ENCODE measurements at places on chromosomes 11 and 22.
A peak's percentile ranks its signal among the peaks of the same experiment; 100 is the strongest.

- DNase-seq: no peak
Observed at GRCh38 chr11:120196826-120197225, 14.0 kb upstream of the OAF start.

GRCh38 chr11:76257074-76257719 lies 50.9 kb upstream of the WNT11 start:
- no peak for DNase-seq

DNA sequence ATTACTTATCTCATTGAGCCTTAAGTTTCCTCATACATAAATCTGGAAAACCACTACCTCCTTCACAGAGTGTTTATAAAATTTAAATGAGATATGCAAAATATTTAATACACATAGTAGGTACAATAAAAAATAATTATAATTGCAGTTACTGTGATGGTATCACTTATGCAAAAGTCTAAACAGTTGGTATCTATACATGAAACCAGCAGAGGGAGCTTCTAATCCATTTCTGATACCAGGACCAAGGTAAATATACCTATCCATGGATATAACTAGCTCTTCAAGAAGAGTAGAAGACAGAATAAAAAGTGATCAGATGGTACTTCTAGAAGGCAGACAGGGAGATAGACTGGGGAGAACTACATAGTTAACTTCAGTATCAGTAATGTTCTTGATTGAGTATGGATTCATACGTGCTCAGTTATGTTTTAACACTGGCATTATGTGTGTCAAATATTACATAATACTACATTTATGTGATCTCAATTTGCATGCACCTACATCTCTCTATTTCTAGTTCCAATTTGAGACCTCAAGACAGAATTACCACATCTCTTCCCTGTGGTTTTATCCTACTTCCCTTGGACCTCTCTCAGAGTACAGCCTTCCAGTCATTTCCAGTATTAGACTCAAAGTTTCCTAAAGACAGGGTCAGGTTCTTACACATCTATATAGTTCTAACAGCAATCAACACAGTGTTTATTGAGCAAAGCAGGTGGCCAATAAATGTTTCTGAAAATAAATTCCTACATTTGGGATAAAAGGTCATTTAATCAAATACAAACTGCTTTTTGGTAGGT lies 13.7 kb upstream of the TSG101 start:
- DNase-seq: peak; percentile 57

DNA sequence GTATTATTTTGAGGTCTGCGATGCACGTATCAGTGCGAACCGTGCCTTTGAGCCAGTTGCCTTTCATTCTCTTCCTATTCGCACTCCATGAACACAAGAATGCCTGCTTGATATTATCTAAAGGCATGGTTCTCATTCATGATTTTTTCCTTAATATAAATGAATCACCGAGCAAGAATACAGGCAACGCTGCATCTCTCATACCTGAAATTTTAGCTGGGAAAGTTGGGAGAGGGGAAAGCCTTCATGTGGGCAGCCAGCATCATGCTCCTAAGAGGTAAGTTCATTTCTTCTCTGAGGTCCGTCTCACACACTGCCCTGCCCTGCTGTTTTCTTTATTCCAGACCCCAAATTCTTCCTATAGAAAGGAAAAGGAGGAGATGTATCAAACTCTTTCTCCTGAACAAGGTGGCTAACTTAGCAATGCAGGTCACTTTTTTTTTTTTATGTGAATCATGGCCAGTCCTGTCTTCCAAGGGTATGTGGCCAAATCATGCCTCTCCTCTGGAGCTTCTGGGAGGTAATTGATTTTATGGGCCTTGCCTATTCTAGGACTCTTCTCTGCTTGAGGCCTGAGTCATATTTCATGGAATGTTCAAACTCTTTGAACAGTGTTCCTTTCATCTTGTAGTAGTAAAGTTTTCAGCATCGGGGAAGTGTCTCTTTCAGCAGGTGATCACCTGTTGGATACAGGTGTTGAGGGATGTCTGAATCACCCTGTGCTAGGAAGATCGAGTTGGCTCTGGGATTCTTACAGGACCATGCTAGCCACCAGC lies 3.2 kb downstream of the GLB1L2 start:
- no peak for DNase-seq

DNA sequence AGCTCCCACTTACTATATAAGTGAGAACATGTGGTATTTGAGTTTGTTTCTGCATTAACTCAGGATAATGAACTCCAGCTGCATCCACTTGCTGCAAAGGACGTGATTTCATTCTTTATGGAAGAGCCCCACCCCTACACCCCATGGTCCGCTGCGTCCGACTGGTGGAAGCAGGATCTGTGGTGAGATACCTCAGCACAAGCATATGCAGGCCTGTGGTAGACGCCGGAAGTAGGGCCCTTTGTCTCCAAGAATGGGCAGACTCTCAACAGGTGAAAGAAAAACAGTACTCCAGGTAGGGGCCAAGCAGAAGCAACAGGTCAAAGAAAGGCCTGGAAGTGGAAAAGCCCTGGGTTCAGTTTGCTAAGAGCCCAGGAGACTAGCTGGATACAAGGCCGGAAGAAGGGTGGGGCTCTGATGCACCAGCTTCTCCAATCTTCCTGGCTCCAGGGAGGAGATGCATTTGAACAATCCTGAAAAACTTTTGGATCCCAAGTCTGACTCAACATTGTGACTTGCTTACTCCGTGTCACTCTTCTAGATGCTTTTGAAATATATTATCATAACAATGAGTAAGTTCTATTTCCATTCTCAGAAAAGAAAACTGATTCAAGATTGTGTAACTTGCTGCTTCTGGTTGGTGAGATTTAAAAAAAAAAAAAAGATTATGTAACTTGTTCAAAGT lies 30.4 kb downstream of the NEAT1 start:
- no peak for DNase-seq

- no peak for DNase-seq
Observed at GRCh38 chr22:46103664-46104063, 46.7 kb upstream of the PPARA start.

GRCh38 chr11:119359365-119360214 lies 13.1 kb upstream of the MFRP start:
- no peak for DNase-seq

GRCh38 chr11:6410695-6411430 lies 8.0 kb downstream of the APBB1 start:
- DNase-seq: no peak

DNA sequence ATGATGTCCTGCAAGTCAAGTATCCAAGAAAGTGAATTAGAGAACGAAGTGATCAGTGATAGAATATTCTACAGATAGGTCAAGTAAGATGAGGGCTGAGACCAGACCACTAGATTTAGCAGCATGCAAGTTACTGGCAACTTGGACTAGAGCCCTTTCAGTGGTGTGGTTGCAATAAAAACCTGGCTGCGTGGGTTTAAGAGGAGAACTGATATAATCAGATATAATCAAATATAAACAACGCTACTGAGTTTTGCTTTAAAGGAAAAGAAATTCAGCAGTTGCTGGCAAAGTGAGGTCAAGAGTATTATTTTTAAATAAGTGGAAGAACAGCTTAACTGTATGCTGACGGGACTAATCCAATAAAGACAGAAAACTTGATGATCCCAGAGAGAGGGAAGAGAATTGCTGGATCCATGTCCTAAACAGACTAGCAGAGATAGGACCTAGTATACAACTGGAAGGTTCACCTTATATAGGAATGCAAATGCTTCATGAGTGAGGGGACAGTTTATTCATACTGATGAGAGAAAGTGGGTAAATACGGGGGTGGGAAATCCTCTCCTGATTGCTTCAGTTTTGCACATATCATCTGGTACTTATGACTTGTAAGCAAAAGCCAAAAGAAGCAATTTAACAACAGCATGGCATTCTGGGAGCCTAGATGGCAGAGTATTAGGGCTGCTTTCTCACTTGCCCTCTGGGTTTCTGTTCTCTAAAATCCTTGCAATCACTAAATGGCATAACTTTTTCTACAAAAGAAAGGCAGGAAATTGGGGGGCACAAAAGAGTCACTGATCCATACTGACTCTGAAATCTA lies 146.2 kb downstream of the RBFOX2 start:
- DNase-seq: no peak

- DNase-seq: peak; percentile 62
Observed at GRCh38 chr11:78187366-78188285, 800 bp downstream of the KCTD21 start.

- DNase-seq: no peak
Observed at GRCh38 chr22:48892578-48893287, 934.9 kb downstream of the BRD1 start.

DNA sequence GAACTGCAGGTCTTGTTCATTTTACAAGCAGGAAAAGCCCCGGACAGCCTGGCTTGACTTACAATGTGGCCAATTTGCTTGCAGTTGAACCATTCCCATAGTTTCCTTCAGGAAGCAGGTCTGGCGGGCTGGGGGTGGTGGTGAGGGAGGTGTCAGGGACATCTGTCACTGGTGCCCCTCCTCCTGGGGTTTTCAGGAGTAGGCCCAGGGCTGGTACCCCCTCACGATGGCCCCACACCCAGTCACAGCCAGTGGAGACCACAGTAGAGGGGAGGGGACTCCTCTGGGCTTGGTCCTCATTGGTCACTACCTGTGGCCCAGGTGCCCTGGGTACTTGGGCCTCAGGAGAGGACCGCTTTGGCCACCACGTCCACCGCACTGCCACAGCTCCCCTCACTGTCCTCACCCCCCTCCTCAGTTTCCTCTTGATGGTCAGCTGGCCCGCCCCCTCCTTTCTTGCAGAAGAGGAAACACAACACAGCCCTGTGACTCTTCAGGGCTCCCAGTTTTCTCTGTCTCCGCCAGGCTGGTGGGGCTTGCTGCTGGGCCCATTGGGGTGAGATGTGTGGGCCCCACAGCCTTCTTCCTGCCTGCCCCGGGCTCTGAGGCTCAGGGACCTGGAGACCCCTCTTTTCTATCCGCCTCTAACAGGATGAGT lies 39.8 kb upstream of the SHISAL1 start:
- DNase-seq: no peak

DNA sequence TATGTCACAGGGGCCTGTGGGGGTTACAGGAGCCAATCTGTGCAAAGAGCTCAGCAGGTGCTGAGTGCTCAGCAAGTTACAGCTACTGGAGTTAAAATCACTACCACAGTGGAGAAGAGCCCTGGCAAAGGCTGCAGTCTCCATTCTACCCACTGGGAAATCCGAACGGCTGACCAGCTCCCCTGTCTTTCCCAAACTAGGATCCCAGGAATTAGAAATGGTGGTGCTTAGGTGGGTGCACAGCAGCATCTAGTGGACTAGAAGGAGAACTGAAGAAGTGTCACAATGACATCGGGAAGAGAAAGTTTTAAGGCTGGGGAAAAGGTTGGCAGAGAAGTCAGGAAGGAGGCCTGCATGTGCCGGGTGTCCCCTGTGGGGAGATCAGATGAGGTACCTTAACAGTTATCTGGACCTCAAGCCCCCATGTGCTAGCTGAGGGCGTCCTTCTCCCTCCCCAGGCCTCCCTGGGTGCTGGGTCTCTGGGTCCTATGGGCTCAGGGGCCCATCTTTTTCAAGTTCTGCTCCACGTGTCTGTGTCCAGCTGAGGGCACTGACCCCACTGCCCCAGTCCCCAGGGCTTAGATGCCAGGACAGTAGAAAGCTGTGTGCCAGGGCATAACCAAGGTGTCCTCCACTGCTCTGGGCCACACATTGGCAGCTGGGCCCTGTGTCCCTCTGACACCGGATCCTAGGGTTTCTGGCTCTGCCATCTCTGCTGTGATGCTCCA lies 1.9 kb downstream of the PIWIL3 start:
- no peak for DNase-seq

GRCh38 chr22:32725369-32725988 lies 76.0 kb upstream of the TIMP3 start:
- no peak for DNase-seq

GRCh38 chr22:39496131-39496838 lies 5.8 kb upstream of the MIEF1 start:
- DNase-seq: peak; percentile 44

DNA sequence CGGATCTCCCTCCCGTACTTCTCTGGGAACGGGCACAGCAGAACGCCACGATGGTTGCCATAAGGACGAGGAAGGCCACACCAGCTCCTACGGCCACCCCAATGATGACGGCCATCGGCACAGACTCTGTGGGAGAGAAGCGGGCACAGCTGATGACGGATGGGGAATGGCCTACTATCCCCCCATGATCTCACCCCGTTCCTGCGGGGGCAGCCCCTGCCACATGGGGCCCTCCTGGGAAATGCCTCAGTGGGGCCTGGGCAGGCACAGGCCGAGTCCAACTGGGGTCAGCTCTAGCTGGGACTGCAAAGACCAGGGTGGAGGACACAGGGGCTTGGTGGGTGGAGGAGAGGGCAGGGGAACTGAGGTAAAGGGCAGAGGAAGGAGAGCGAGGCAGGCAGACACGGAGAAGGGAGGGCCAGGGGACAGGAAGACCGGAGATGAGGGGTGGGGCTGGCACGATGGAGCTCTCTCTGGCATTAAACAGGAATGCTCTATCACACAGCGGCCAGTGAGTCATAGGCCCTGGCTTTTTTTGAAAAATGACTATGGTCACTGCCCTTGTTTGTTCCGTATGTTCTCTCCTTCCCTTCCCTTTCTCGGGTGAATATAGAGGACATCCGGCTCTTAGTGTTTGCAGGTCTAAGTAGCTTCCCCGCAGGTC lies 76.0 kb downstream of the ST3GAL4 start:
- no peak for DNase-seq

DNA sequence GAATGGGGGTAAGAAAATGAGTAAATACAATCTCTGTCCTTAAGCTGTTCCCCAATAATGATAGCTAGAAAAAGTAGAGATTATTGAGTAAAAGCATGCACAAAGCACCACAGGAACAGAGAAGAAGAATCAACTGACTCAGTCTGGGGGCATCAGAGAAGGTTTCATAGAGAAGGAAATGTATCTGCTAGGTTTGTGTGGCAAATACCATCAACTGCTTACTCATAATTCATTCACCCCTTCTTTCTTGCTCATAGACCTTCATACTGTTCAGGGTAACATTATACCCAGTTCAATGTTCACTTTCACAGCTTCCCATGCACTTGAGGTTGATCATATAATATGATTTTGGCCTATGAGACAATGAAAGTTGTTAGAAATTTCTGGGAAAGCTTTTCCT lies 85.2 kb upstream of the SCUBE2 start:
- DNase-seq: no peak

DNA sequence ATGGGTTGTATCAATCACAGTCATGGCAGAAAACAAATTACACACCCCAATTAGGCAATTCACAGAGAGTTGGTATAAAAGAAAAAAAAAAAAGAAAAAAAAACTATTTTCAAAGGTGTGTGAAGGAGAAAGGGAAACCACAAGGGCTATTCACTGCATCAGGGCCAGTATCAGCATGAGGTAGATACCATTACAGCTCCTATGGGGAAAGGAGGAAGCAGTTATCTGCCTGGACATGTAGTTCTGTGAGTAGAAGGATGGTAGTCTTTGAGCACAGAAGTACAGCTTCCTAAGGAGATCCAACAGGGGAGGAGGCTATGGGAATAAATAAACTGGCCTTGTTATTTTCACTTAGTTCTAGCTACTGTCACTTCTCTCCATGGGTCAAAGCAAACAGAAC lies 746.1 kb downstream of the LUZP2 start:
- no peak for DNase-seq

- DNase-seq: no peak
Observed at GRCh38 chr11:107706531-107706930, 5.3 kb downstream of the SLN start.

DNA sequence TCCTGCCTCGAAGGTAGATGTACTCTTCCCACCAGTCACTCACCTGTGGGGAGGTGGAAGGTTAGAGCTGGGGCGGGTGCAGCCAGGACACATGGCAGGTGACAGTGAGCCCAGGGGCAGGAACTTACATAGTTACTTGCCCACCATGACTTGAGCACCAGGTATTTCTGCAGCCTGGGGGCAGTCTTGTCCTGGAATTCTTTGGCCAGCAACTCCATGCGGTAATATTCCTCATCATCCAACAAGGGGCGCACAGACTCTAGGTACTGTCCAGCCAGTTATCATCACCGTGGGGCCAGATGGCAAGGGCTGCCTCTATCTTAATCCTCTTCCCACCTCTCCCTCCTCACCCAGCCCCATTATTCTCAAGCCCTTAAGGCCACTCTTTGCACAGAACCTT lies 2.2 kb downstream of the CPT1B start:
- DNase-seq: no peak

Data from CD4-positive, alpha-beta T cell treated with Interleukin-15 for 4 hours (primary cell).